NCI-H524 (cell line): ENCODE measurements at places on chromosomes 12 and 14.

DNA sequence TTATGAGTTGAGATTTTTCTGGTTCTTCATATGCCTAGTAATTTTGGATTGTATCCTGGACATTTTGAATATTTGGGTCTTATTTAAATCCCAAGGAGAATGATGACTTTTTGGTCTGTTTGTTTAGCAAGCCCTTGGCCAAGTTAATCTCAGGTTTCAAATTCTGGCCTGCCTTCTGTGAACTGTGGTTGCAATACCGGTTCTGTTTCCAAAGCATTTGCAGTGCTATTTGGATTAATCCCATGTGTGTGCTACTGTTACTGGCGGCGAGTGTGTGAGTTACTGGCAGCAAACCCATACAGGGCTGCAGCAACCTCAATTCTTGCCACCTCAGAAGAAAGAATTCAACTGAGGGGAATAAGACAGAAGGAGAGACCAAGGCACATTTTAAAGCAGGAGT is 51.1 kb downstream of the TMEM260 start:
- DNase-seq = no peak

DNA sequence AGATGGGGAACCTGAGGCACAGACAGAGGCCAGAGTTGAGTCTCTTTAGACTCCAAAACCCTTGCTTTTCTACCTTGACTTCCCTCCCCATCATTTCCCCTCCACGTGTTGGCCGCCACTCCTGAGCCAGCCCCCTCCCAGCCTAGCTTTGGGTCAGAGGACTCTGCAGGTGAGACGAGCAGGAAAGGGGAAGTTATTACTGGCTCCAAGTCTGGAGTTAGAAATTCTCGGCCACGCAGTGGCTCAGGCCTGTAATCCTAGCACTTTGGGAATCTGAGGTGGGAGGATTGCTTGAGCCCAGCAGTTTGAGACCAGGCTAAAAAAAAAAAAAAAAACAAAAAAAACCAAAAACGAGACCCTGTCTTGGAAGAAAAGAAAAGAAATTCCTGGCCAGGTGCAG is 8.8 kb downstream of the VSX2 start:
- DNase-seq = no peak

- peak; percentile 33 for DNase-seq
Measured at GRCh38 chr12:118061011-118061872, at the start of gene WSB2. Gene WSB2 (minus strand): TSS chr12:118061179. CDS start chr12:118061048, 131 bp downstream.

DNA sequence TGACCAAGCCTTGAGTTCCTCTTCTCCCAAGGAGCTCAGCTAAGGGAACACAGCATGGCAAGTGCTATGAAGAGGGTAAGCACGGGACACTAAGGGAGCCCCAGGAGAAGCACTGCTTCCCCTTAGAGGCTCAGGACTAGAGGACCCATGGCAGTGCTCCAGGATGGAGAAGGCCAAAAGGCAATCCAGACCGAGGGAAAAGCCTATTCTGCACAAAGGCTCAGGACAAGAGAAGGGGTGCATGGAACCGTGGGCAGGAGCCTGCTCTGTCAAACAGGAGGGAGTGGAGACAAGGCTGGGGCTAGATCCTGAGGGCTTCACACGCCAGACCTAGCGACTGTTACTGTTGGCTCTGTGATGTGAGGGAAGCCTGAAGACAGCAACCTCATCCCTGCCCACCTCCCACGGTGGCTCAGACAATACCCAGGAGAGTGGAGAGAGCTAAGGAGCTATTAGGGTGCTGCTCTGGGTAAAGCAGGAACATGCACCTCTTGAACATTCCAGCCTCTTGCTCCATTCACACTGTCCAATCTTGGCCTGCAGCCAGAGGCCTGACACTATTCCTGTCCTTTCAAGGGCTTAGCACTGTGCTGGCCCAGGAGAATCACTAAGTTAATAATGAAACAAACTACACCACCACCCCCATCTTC is 24.2 kb downstream of the OTUB2 start:
- no peak for DNase-seq

DNA sequence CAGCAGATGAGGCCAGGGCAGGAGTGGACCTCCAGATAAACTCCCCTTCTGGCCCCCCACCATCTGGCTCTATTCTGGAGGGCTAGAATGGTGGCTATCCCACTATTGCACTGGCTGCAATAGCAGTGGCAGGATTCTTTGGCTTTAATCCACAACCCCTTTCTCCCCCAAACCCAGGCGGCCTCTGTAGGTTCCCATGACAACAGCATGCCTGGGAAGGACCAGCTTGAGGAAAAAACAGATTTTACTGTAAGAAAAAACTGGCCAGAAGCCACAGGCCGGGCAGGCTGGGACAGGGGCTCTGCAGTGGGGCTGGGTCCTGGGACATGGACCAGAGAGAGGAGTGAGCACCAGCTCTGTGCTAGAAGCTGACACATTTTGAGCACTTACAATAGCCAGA is 13.6 kb upstream of the ACVR1B start:
- peak; percentile 88 for DNase-seq

- DNase-seq = no peak
Measured at GRCh38 chr14:53871951-53872350, 84.7 kb downstream of the BMP4 start.

- peak; percentile 26 for DNase-seq
Measured at GRCh38 chr12:102095677-102096263, 24.1 kb downstream of the NUP37 start.

- no peak for DNase-seq
Measured at GRCh38 chr14:71165121-71166031, 258.1 kb downstream of the PCNX1 start.

- DNase-seq = no peak
Measured at GRCh38 chr12:101855976-101856375, 21.4 kb upstream of the DRAM1 start.

GRCh38 chr14:73851000-73851399 is 631 bp upstream of the PTGR2 start:
- peak; percentile 32 for DNase-seq

- DNase-seq = no peak
Measured at GRCh38 chr12:120234643-120235368, 30.7 kb downstream of the PXN start.

DNA sequence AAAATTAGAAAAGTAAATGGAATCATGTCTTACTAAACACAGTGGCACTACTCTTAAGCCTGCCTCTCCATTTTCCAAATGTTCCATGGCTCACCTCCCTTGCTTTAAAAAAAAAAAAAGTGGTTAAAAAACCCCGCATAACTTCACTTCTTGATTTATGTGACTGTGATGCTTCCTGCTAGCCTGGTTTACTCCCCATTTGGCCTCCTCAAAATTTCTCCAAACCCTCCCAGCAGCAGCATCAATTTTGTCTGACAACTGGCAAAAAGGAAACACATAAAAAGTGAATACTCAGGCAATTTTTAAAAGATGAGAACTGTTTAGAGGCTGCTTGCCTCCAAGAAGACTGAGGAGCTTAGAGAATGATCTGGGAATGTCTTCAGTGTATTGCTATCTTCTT is 17.8 kb upstream of the EGLN3 start:
- DNase-seq = no peak

DNA sequence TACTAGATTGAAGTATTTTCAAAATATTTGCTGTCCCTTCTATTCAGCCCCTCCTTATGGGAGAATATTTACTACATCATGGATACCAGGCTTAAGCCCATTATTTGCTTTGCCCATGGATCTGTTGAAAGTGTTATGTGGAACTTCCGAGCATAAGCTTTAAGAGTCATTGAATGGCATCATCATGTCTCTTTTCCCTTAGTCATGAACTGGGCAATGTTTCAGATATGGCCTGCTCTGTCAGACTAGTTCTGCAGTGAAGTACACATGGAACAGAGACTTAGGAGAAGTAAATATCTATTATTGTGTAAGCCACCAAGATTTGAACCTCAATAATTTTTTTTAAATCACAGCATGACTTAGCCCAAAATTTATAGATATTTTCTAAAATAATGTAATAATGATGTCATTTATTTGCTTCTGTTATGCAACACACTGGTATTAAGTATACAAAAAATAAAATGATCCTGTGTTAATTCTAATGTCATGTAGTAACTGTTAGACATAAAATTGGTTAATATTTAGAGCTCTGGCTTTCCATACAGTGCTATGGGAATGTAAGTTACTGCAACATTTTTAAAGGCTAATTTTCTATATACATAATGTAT is 1097.3 kb downstream of the SLC16A7 start:
- DNase-seq = no peak

- DNase-seq = no peak
Measured at GRCh38 chr12:127625176-127625771, 641.7 kb upstream of the TMEM132C start.

DNA sequence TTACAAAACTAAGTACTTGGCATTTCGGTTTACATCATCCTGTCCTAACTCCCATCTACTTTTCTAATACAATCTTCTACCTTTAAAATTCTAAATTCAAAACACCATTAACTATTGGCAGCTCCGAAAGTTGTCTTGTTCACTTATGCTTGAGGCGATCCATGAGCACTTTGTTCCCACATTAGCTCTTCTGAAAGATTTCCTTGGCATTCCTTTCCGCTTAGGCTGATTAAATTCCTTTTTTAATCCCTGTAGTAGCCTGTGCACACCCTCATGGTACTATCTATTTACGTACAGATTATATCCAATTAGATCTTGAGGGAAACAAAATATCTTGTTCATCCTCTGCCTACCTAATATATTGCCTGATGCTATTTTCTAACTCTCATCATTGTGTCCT is 480.7 kb downstream of the PRKD1 start:
- peak; percentile 39 for DNase-seq

DNA sequence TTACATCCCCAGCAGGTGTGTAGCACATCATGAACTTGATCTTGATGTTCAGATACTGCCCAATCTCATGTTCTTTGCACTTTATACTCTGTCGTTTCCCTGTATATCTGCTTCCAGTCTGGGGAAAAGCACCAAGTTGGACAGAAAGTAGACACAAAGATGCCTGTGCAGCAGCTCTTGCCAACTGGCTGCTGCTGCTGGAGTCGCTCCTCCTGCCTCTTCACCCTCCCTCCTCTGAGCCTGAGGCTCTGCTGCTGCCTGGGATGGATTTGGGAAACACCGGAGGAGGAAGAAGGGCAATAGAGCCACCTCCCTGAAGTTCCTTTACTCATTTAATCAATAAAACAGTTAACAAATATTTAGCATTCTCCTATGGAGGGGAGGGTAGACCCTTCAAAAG is 32.4 kb downstream of the ADCK1 start:
- no peak for DNase-seq

GRCh38 chr12:115261691-115262398 is 577.9 kb upstream of the TBX3 start:
- DNase-seq = no peak

DNA sequence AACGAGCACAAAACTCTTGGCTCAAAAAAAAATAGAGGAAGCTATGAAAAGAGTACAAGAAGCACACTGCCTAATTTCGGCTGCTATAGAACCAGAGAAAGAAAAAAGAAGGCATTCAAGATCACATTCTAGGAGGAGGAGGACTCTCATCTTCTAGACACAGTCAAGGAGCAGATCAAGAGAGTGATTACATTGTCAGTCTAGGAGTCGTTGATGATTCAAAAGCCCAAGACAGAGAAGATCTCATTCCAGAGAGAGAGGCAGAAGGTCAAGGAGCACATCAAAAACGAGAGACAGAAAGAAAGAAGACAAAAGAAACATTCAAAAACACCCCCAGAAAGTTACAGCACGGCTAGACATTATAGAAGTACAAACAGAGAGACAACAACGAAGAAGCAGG is 131.8 kb upstream of the AEBP2 start:
- DNase-seq = no peak

- DNase-seq = no peak
Measured at GRCh38 chr14:91416744-91417119, 888 bp downstream of the CCDC88C start.

DNA sequence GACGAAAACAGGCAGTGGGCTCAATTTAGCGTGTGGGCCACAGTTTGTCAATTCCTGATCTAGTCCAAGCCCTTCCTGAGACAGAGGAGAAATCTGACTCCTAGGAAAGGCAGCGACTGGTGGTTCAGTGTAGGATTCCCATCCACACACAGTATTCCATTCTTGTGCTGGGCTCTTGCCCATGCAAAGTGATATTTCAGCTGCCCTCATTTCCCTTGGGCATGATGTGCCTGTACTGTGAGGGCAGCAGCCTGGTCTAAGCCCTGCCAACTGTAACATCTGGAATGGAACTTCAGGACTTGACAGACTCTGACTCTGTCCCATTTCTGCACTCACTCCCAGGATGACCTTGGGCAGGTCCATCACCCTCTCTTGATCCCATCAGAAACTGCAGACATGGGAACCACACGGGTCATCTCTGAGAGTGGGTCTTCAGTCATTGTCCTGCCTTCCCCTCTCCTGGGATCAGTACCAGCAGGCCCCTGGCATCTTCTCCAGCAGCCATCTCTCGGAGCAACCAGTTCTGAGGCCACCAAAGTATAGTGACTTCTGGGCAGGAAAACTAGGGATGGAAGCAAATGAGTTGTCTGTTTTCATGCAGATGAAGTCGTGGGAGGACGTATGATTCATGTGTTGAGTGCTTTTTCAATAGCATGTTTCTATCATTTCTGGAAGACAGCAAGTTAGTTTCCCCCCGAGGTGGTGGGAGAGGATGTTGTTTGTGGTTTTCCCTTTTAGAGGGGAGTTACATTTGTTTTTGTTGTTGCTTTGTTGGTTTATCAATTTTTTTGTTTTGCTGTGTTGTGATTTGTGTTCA is 54.2 kb upstream of the BCL2L14 start:
- DNase-seq = no peak

GRCh38 chr14:66998013-66998412 is 191.2 kb upstream of the GARIN2 start:
- DNase-seq = no peak
